Uterus (tissue), 4 donors: ENCODE measurements at places on chromosomes 11 and 22.

DNA sequence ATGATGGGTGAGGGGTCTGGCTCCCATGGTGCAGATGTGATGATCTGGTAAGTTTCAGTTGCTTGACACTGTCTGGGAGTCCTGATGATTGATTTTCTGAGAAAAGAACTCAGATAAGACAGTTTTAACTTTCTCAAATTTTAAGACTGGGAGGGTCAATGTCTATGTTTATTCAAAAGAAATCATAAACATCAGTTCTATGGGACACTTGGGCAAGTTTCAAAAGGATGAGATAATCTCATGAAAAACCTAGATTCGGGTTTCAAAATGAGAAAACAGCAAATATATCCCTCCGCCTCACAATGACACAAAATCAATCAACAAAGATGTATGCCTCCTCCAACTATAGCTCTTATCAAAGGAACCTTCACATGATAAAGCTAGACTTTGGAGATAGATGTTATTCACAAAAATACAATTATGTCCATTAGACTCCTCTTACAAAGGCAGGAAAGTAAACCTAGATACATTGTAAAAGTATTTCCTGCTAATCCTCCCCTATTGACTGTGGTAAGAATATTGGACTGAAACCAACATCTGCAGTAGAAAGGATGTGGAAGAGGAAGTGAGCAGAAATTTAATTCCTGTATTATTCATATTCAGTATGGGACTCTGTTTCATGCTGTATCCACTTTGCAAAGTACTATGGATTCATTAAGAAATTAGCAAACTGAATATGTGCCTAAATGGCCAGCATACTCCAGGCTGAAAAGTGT is 21.6 kb downstream of the SVIP start:
- H3K27me3 ChIP-seq: no peaks in the 10 kb centered on the region
- H3K4me1 ChIP-seq: no peaks in the 10 kb centered on the region
- no peak for DNase-seq
- H3K4me3 ChIP-seq: no peak overlapping the region

- DNase-seq: no peak
- no peak overlapping the region for H3K4me3 ChIP-seq
- H3K27ac ChIP-seq: no peak overlapping the region
- no peaks in the 10 kb centered on the region for H3K36me3 ChIP-seq
These were observed 29.8 kb upstream of the CREB3L1 start for GRCh38 chr11:46247659-46248058.

GRCh38 chr22:49517667-49518185 is 309.9 kb downstream of the BRD1 start:
- H3K27ac ChIP-seq: no peak overlapping the region
- H3K4me1 ChIP-seq: no peaks in the 10 kb centered on the region
- no peak overlapping the region for H3K4me3 ChIP-seq
- H3K27me3 ChIP-seq: no peaks in the 10 kb centered on the region
- H3K36me3 ChIP-seq: no peaks in the 10 kb centered on the region

GRCh38 chr11:2518983-2519340 is 74.2 kb downstream of the KCNQ1 start:
- no peaks in the 10 kb centered on the region for H3K4me1 ChIP-seq
- H3K27me3 ChIP-seq: no peaks in the 10 kb centered on the region
- DNase-seq: peak; percentile 10

DNA sequence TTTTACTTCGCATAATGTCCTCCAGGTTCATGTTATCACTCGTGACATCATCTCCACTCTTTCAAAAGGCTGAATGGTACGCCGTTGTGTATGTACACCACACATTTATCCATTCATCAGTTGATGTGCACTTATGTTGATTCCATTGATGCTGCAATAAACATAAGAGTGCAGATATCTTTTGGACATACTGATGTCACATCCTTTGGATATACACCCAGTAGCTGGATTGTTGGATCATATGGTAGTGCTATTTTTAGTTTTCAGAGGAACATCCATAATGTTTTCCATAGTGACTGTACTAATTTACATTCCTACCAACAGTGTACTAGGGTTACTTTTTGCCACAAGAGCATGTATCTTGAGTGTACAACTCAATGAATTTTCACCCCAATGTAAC is 25.0 kb upstream of the NELL1 start:
- H3K27ac ChIP-seq: no peak overlapping the region
- no peak for DNase-seq
- H3K4me3 ChIP-seq: no peak overlapping the region
- no peaks in the 10 kb centered on the region for H3K36me3 ChIP-seq

DNA sequence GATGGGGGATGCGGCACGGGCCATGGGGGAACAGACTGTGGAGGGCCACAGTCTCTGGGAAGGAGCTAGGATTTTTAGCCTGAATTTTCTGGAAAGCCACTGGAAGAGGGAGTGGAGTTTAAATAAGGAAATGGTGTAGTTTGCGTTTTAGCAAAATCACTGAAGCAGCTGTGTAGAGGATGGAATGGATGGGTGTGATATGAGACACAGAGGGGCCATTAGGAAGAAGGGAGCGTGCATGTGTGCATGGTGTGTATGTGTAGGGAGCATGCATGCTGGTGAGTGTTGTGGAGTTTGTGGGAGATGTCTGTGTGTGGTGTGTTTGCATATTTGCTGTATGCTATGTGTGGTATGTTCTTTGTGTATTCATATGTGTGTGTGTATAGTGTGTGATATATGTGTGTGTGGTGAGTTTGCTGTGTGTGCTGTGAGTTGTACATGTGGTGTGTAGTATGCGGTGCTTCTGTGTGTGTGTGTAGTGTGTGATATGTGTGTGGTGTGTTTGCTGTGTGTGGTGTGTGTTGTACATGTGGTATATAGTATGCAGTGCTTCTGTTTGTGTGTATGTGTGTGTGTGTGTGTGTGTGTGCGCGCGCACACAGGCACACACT is 67.6 kb downstream of the FBXO7 start:
- peaks cover 5% of the 10 kb centered on the region for H3K4me1 ChIP-seq
- DNase-seq: no peak
- H3K36me3 ChIP-seq: no peaks in the 10 kb centered on the region

- no peak overlapping the region for H3K27ac ChIP-seq
- no peaks in the 10 kb centered on the region for H3K36me3 ChIP-seq
- DNase-seq: no peak
- H3K4me3 ChIP-seq: no peak overlapping the region
- peaks cover 6% of the 10 kb centered on the region for H3K4me1 ChIP-seq
- H3K27me3 ChIP-seq: no peaks in the 10 kb centered on the region
These were observed 3.7 kb upstream of the TMEM109 start for GRCh38 chr11:60910281-60910687.
